ENCODE measurements at places on chromosomes 16 and 17.
A peak's percentile ranks its signal among the peaks of the same experiment; 100 is the strongest.

GRCh38 chr16:19907161-19907992, 22.7 kb upstream of the GPRC5B start:
- peak; percentile 74 for DNase-seq

DNA sequence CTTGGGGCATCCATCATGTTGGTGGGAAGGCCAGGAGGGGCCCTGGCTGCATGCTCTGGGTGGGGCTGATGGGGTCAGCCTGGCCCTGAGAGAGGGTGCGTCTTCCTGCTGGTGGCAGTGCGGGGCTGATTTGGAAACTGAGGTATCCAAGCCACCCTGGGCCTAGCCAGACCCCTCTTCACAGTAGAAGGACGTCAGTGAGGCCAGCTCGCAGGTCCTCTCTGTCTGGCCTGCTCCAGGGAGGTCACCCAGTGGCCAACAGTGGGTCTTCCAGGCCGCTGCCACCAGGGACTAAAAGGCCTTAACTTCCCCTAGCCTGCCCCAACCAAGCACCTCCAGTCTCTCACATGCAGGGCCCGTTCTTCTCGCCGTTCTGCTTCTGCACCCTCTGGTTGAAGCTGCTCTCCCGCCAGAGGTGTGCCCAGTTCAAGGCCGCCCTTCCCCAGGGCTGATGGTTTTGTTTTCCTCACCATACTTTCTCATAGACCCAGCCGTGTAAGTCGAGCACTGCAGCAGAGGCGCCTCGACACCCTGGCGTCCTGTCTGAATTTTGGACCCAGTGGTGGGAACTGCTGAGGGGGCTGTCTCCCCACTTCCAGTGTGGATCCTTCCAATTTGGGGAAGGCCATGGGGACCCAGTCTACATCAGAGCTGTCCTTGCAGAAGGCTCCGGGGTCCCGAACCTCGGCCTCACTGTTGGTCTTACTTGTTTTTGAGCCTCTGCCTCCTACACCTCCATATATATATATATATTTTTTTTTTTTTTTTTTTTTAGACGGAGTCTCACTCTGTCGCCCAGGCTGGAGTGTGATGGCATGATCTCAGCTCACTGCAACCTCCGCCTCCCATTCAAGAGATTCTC, 42.9 kb upstream of the CDC42EP4 start:
- DNase-seq: no peak

GRCh38 chr17:2204393-2204792, 99.2 kb downstream of the SMG6 start:
- no peak for DNase-seq

- DNase-seq: no peak
Measured at GRCh38 chr17:21474815-21475214, 98.7 kb downstream of the KCNJ12 start.

GRCh38 chr16:89953671-89954406, 5.3 kb downstream of the DEF8 start:
- DNase-seq: no peak

- no peak for DNase-seq
Measured at GRCh38 chr17:33113276-33113990, 121.8 kb downstream of the SPACA3 start.

DNA sequence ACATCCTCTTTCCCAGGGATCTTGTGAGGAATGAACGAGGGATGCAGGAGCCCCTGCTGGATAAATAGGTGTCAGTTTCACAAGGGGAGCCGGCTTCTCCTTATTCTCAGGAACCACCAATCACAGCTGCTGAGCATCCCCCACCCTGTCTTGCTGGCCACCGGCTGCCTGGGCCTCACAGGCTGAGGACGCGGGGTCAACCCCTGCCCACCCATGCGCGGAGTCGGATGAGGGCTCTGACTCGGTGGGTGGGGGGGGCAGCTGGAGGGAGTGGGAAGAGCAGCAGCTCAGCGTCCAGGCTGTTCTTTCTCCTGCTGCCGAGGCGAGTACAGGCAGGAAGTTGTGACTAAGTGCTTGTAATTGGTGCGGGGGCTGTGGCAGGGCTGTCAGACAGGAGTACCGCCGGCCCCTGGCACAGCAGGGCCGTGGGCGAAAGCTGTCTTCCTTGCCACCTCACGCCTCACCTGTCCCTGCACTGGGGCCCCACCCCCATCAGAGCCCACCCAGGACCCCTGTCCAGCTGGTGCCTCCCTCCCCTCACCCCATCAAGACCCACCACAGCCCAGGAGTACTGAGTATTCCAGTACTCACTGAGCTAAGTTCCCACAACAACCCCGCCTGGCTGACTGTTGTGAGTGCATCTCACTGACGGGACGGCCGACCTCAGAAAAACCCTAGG, 11.0 kb upstream of the DPEP1 start:
- peak; percentile 34 for DNase-seq

All from NCI-H2081 (cell line).